GM03348 (cell line): ENCODE measurements at places on chromosomes 13 and 19.

DNA sequence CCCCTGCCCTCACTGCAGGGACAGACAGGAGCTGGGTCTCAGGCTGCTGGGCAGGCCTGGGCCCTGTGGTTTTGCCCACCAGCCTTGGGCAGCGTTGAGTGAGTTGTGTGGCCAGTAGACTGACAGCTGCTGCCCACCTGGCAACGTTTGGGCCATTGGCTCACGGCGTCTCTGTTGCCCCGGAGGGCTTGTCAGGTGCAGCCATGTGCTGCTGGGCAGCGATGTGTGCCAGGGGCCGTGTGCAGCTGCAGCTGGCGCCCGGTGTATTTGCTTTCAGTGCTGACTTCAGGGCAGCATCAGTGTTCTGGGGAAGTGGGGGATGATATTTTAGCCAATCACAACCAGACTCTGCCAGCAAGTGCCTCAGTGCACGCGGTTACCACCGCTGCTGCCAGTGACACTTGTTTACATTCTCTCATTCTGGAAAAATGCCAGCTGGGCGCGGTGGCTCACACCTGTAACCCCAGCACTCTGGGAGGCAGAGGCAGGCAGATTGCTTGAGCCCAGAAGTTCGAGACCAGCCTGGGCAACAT, 10.6 kb downstream of the FZR1 start:
- no peak for DNase-seq

DNA sequence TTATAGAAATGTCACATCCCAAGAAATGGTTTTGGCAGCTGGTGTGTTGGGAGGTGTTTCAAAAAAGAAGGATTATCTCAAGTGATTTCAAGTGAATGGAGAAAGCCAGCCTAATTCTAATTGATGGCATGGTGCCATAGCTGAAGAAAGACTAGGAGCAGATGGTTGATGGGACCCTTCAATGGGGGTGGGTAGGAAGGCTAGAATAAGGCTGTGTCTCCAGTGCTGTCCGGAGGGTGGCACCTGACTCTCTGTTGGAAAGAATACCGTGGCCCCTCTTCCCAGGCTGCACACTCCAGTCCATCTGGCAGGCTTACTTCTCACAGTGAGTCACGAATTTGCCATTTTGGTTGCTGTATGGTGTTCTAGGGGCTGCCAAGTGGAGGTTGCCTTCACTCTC, 51.0 kb upstream of the GPR12 start:
- DNase-seq, result no peak

DNA sequence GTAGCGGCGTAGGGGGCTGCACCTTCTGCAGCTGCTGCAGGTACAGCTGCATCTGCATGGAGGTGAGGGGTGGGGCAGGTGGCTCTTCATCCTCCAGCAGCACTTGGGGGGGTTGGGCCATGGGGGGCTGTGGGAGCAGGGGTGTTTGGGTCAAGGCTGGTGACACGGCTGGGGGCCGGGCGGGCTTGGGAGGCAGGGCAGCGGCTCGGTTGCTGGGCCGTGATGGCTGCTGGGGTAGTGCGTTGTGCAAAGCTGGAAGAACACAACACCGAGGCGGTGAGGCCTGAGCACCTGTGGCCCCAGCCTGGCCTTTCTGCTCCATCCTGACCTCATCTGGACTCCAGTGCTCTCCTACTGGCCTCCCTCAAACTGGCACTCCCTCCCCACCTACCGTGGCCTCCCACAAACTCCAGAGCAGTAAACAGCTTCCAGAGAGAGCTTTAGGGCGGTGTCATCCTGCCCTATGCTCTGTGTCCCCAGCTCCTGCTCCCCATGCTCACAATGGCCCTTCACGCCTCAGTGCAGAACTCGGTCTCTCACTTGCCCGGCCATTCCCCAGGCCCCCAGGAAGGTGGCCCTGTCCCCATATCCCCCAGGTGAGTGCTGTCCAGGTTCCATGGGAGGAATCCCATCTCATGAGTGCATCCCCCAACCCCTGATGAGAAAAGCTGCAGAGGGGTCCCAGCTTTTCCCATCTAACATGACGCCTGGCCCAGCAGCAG, 11.1 kb upstream of the EPHX3 start:
- no peak for DNase-seq

GRCh38 chr19:48608798-48609263, 2.3 kb downstream of the SPACA4 start:
- DNase-seq, result peak; percentile 74

- no peak for DNase-seq
Measured at GRCh38 chr19:5960005-5961001, 17.6 kb downstream of the RANBP3 start.

- DNase-seq, result peak; percentile 55
Measured at GRCh38 chr13:38582133-38582532, 104.7 kb upstream of the FREM2 start.

DNA sequence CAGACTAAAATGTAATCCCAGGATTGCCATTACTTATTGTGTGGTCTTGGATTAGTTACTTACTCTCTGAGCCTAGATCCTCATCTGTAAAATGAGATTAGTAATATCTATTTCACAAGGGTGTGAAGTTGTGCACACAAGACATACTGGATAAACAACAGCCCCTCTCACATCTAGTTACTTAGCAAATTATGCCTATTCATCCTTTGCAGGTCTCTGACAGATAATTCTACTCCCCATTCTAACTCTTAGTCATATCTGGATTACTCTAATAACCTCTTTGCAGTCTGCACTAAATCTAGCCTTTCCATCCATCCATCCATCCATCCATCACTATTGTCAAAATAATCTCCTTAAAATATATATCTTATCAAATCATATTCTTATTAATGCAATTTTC, 12.4 kb downstream of the MTRF1 start:
- DNase-seq, result no peak

DNA sequence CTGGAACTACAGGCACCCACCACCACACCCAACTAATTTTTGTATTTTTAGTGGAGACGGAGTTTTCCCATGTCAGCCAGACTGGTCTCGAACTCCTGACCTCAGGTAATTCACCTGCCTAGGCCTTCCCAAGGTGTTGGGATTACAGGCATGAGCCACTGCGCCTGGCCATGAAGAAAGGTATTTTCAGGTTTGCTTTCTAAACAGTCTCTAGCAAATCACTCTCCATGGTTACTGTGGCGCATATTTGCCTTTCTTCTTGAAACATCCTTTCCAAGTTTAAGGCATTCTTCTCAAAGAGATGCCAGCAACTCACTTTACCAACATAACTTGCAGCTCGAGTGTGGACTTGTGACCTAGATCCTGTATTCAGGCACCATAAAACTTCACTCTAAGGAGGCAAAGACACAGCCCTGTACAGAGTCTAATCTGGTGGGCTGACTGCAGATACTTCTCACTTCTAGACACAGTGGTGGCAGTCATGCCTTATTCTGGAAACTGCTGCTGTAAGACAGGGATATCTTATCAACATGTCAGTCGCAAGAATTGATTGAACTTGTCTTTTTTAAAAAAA, 461.4 kb upstream of the TSHZ3 start:
- no peak for DNase-seq

DNA sequence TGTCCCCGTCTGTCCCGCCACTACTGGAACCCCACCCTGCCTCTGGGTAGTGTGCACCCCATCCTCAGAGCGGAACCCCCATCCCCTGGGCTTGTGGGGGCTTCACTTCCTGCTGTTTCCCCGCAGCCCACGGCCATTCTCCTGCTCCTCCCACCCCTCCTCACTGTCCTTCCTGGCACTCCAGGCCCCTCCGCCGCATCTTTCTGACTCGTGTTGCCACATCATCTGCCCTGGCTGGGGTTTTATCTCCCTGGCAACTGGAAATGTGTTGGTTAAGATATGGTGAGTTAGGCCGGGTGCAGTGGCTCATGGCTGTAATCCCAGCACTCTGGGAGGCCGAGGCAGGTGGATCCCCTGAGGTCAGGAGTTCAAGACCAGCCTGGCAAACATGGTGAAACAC, 37.3 kb downstream of the KDM4B start:
- DNase-seq, result no peak

DNA sequence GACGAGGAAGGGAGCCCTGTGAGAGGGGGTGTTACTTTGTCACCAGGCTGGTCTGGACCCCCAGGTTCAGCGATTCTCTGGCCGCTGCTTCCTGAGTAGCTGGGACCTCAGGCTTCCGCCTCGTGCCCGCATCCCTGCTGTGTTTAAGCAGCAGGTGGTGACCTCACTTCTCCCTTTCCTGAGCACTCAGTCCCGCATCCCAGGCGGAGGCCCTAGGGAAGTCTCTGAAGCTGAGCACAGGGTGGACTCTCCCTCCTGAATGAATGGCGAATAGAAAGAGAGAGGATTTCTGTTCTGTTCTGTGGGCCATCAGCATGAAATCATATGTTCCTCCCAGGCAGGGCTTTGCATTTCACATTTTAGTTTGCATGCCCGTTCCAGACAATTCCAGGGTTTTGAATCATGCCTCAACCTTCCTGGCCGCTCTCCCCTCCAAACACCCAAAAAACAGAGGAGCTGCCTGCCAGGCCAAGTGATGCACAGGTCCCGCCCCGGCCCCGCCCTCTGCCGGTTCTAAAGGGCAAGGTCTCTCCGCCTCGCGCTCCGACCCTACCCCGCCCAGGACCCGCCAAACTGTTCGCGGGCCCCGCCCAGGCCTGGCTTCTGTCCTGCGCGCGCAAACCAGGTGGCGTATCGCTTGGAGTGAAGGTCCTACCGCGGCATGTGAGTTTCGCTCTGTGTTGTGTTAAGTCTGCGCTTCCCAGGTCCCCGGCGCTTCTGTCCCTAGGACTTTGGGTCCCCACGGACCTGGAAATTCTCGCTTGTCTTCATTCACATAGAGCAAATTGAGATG, 35.1 kb upstream of the ZNF808 start:
- peak; percentile 5 for DNase-seq

GRCh38 chr13:109605846-109606245, 180.5 kb downstream of the IRS2 start:
- no peak for DNase-seq

- DNase-seq, result no peak
Measured at GRCh38 chr13:30266756-30267155, 40.6 kb downstream of the KATNAL1 start.

- DNase-seq, result peak; percentile 12
Measured at GRCh38 chr13:34430294-34430693, 511.8 kb upstream of the NBEA start.

DNA sequence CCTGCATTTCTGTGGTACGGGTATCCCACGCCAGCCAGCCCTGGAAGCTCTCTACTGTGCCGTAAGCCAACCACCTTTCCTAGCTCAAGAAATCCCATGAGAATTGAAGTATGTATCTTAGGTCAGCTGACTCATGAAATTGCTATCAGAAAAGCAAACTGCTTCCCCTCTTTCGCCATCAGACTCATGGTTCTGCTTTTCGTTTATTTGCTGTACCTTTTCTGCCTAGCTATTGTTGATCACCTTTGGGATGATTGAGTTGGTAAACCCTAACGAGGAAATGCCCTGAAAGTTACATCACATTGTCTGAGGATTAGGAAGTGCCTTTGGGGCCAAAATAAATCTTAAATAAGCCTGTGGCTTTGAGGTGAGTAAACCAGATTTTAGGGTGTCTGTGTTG, at the start of gene ADGRE3:
Gene ADGRE3 (minus strand): TSS at position 81 of the 400 bp plus-strand sequence. CDS start 74 bp downstream, at position 7.
- DNase-seq, result no peak

- peak; percentile 70 for DNase-seq
Measured at GRCh38 chr19:47512183-47512947, 2.5 kb downstream of the NAPA start.

GRCh38 chr13:49681842-49682435, 9.3 kb downstream of the EBPL start:
- peak; percentile 12 for DNase-seq

DNA sequence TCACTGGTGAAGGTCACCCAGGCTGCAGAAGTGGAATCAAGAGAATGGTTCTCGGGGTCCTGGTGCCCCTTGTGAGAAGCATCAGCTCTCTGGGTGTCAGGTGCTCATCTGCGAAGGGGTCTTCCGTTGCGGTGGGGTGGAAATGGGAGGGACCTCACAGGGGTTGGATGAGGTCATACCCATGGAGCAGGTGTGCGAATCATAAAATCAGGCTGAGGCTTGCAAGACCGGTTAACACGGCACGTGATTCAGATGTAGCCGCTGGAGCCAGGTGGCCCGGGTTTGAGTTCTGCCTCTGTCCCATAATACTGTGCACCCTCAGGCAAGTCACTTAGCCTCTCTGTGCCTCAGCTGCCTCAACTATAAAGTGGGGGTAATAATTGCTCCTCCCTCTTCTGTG, 3.9 kb upstream of the KLK15 start:
- no peak for DNase-seq

GRCh38 chr19:29457413-29457812, 68.4 kb upstream of the VSTM2B start:
- no peak for DNase-seq

DNA sequence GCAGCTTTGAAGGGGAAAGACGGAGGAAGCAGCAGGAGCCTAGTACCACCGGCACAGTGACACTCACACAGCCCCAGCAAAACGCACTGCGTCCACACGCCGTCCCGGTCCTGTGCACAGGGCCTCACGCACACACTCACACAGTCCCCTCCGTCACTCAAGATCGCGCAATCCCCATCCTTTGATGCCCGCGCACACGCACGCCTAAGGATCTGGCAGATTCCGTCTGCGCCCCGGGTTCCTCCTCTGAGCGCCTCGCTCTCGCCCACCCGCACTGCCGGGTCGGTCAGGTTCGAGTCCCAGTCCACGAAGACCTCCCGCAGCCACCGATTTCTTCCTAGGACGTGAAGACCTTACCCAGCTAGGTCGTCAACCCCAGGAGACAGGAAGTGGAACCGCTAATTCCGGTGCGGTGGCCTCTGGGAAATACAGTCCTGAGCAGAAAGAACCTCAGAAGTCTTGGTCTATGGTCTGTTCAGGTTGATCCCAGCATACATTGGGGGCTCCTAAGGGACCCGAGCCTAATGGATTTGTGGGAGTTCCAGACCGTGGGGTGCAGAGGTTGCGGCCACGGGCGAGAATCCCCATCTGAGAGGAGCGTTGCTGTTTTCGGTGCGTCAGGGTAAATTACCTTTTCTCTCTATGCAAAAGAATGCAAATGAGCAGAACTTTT, at the start of gene ZNF780B:
Gene ZNF780B (minus strand): TSS at position 400 of the 673 bp plus-strand sequence. CDS start 5,899 bp downstream, outside the sequence.
- peak; percentile 81 for DNase-seq

GRCh38 chr13:111319998-111320911, at the start of gene TEX29:
TSS of gene TEX29 (plus strand) at chr13:111320642. CDS start at chr13:111320891, 249 bp downstream.
- DNase-seq, result no peak

DNA sequence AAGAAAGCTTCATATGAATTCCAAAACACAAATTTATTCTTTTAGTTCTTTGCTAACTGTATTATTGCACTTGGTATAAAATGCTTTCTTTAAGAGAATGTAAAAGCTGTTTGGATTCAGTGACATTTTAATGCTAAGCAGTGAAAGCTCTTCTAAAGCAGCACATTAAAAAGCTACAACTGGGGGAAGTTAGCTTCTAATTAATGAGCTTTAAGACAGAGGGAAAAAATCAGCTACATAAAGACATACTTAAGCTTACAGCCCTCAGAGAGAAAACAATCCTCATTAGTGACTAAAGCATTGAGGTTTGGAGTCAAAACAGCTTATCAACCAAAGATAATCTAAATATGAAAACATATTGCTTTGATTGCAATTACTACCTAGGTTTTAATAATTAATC, 1222.2 kb upstream of the SPRY2 start:
- no peak for DNase-seq

DNA sequence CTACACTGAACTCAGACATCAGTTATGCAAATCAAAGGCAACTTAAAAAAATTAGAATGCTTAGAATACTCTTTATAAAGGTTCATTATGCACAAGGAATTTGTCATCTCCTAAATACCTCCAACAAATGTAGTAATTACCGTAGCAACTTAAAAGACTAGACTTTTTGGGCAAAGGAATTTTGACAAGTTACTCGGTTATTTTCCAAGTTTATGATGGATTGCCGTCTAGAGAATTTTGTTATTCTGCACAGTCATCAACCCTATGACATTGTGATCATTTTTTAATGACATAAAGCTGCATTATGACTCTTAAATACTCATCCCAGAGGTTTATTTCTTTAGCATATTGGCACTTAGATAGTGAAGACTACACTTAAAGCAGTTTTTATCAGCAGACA, 71.9 kb downstream of the TRPC4 start:
- DNase-seq, result peak; percentile 7

- peak; percentile 72 for DNase-seq
Measured at GRCh38 chr13:113774177-113775107, 15.4 kb downstream of the TMEM255B start.
